Epithelial cell of umbilical artery (primary cell): ENCODE measurements at places on chromosomes 7 and 10. TPM values are rescaled to one million over a fixed set of nuclear protein-coding genes. Genes with fewer than 3 reads are reported as not detected.

SFTPA1 gene
- not detected in 2 replicates for total RNA-seq

EIF5AL1 gene
- total RNA-seq = 0.30 and 0.65 TPM in 2 replicates

INMT gene
- 0.15 TPM in 1 of 2 replicates, not detected in the other for total RNA-seq

LRRC18 gene
- total RNA-seq = not detected in 2 replicates

SPDYE17 gene
- total RNA-seq = not detected in 2 replicates

CALCR gene
- total RNA-seq = not detected in 2 replicates
